ENCODE measurements at places on chromosomes 1 and 21. TPM values are rescaled to one million over a fixed set of nuclear protein-coding genes. Genes with fewer than 3 reads are reported as not detected.

- DNase-seq: no peak
Observed at GRCh38 chr1:186681801-186682200, 1.6 kb upstream of the PTGS2 start.

- no peak for DNase-seq
Observed at GRCh38 chr1:54013393-54014008, 4.5 kb downstream of the LDLRAD1 start.

DNA sequence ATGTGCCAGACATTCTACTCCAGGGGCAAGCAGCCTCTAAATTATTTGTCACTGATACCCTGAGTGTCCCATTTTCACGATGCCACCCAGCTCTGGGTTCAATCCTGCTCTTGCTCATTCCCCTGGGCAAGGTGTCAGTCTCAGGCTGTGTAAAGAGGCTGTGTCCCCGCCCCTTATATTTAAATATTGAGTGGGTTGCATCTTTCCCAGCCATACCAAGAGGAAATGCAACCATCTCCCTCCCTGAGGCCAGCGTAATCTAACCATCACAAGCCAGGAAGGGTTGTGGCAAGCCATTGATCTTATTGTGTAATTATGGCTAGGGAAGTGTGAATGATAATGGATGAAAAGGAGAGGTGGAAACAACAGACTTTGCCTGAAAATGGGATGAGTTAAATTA lies 54.7 kb upstream of the CLDN14 start:
- no peak for DNase-seq

- DNase-seq: no peak
Observed at GRCh38 chr1:204130178-204130577, 21.7 kb downstream of the ETNK2 start.

GRCh38 chr1:46639547-46639946 lies 22.9 kb upstream of the MOB3C start:
- no peak for DNase-seq

The THBS3 gene
- 30.7 TPM for total RNA-seq
